Activated naive CD8-positive, alpha-beta T cell treated with anti-CD3 and anti-CD28 coated beads, Interleukin-2, amount 10 ng/mL, durations not matched to agents 7 days and 5 days (primary cell): ENCODE measurements at places on chromosomes 6 and 20. TPM values are rescaled to one million over a fixed set of nuclear protein-coding genes. Genes with fewer than 3 reads are reported as not detected.

Gene BANF2
- total RNA-seq = not detected

Gene PM20D2
- total RNA-seq = 20.6 TPM

Gene SAPCD1
- total RNA-seq = 13.1 TPM

DNA sequence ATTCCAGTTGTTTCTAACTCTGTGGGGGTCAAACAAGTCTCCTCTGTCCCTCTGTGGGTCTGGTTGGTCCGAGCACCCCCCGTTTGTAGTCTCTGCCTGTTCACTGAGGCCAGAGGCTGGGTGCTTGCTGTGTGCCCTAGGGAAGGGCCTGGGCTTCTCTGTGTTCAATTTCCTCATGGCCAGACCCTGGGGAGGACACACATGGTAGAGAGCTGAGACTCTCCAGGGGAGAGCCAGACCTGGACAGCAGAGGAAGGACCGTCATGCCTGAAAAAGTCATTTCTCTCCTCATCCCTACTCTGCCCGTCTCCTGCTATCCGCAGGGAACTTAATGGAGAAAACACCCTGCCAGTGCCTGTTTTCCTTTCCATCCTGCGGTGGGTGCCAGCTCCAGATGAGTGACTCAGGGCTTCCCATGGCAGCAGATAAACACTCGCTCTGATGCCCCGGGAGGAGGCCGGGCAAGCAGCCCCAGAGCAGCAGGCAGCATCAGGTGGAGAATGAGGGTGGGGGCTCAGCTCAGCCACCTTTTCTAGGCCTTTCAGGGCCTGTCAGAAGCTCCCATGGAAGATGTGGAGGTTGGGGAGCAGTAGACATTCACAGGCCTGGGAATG lies 51.9 kb downstream of the SNAI1 start:
- no peaks in the 10 kb centered on the region for H3K36me3 ChIP-seq
- H3K4me1 ChIP-seq = no peaks in the 10 kb centered on the region
- DNase-seq = no peak
- H3K27ac ChIP-seq = no peak overlapping the region

- H3K27me3 ChIP-seq = no peaks in the 10 kb centered on the region
- no peak overlapping the region for H3K27ac ChIP-seq
- no peaks in the 10 kb centered on the region for H3K36me3 ChIP-seq
- H3K4me3 ChIP-seq = no peak overlapping the region
Measured at GRCh38 chr6:146106532-146106931, 77.7 kb downstream of the GRM1 start.
